HuH-7 (cell line): ENCODE measurements at places on chromosomes 7 and 10.

DNA sequence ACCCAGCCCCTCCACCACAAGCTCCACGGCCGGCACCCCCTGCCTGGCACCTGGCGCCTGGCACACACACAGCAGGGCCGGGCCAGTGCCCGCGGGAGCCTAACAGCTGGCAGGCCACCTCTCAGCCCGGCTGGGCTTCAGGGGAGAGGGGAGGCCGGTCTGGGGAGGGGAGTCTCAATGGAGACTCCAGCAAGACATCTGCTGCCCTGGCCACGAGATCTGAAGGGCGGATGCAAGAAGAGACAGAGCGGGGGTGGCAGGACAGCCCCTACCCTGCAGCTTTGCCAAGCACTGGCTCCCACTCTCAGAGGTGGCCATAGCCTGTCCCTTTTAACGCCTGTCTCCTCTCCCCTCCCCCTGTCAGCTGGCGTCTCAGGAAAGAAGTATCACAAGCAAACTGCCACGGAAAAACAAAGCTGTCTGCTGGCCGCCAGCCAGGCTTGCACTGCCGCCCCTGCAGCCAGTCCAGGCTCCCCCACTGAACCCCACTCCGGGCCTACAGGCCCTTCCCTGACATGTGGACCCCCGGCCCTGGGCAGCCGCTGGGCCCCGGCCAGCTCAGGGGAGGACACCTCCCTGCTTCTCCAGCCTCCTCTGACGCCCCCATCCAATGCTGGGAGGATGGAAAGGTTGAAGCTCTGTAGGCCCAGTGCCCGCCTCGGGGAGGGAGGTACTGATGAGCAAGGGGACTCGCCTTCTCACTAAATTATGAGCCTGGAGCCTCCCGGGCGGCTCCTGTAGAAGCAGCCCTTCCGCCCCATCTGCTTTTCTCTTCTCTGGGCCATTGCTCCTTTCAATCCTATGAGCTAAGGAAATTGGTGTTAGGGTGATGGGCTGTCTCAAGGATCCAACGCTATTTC is 178.4 kb downstream of the ARHGAP12 start:
- no peak for DNase-seq

- DNase-seq = no peak
Measured at GRCh38 chr10:92464364-92464763, 109.5 kb downstream of the IDE start.

DNA sequence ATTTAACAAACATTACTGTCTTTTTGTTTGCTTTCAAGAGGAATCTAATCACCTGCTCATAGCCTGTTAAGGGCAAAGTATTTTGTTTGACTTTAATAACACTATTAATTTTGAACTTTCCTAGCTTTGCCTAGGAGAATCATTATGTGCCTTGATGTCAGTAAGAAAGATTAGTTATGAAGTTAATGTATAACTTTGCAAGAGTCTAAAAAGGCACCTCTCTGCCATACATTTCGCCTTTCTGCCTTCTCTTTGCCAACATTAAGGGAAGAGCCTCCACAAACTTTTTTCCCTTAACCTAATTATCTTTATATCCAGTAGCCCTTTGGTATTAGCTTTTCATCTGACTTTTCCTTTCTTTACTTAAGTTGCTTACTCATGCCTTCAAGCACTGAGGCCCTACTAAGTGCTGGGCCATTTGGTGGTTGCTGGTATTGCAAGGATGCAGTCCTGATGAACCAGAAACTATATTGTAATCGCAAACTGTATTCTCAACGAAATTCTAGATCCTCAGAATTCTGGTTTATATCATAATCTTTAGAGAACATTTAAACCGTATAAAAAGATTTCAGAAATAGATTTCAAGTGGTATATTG is 108.5 kb downstream of the SND1 start:
- DNase-seq = no peak

- DNase-seq = no peak
Measured at GRCh38 chr10:22617051-22617450, 97.3 kb downstream of the PIP4K2A start.

- DNase-seq = no peak
Measured at GRCh38 chr7:158252837-158253669, 334.6 kb downstream of the PTPRN2 start.

DNA sequence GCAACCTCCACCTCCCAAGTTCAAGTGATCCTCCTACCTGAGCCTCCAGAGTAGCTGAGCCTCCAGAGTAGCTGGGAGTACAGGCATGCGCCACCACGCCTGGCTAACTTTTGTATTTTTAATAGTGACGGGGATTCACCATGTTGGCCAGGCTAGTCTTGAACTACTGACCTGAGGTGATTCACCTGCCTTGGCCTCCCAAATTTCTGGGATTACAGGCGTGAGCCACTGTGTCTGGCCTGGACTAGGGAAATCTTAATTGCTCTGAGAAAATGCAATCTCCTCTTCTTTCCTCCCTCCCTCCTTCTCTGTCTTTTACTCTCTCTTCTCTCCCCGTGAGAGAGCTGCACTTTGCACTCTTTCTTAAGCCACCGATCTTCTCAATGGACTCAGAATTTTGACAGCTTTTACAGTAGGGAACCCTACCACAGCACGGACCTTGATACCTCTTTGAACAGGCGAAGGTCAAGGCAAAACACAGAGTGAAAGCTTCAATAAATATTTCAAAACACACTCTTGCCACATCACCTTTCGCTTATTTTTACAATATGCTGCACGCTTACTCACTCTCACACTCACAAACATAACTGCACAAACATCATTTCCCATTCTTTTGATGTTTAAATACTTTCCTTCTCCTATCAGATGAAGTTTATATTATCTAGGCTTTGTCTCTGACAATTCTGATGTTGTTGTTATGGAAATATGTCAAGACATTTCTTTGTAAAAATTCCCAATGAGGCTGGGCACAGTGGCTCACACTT is 173.4 kb upstream of the NRP1 start:
- peak; percentile 49 for DNase-seq

GRCh38 chr7:137925754-137926153 is 76.1 kb downstream of the CREB3L2 start:
- no peak for DNase-seq

DNA sequence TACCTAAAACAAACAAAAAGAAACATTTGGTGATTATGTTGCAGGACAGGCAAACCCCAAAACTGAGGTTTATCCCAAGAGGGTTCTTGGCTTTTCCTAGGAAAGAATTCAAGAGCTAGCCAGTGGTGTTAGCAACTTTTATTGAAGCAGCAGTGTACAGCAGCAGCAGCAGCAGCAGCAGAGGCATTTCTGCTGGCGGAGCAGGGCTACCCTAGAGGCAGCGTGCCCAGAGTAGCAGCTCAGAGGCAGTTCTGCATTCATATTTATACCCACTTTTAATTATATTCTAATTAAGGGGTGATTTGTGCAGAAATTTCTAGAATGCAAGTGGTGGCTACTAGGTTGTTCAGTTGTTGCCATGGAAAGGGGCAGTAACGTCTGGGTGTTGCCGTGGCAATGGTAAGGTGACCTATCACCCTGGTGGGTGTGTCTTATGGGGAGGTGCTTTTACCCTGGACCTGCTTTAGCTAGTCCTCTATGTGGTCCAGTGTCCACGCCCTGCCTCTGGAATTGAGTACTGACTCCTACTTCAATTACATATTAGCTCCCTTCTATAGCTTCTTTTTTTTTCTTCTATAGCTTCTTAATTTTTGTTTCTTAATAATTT is 53.9 kb downstream of the VCL start:
- DNase-seq = no peak

DNA sequence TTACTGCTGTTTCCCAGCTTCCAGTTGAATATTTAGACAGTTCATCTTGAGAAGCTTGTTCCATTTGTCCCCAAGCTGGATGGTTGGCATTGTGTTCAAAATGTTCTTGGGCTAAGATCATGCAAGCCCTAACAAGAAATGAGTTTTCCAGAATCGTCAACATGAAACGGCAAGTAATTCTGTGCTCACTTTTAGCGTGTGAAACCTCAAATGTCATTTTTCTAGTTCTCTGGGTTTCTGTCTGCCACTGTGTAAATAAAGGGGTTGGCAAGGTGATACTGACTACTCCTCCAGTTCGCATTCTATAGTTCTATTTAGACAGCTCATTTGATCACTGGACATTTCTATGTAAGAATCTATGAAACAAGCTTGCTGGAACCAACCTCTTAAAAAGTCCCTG is 194.0 kb downstream of the AHR start:
- DNase-seq = no peak

DNA sequence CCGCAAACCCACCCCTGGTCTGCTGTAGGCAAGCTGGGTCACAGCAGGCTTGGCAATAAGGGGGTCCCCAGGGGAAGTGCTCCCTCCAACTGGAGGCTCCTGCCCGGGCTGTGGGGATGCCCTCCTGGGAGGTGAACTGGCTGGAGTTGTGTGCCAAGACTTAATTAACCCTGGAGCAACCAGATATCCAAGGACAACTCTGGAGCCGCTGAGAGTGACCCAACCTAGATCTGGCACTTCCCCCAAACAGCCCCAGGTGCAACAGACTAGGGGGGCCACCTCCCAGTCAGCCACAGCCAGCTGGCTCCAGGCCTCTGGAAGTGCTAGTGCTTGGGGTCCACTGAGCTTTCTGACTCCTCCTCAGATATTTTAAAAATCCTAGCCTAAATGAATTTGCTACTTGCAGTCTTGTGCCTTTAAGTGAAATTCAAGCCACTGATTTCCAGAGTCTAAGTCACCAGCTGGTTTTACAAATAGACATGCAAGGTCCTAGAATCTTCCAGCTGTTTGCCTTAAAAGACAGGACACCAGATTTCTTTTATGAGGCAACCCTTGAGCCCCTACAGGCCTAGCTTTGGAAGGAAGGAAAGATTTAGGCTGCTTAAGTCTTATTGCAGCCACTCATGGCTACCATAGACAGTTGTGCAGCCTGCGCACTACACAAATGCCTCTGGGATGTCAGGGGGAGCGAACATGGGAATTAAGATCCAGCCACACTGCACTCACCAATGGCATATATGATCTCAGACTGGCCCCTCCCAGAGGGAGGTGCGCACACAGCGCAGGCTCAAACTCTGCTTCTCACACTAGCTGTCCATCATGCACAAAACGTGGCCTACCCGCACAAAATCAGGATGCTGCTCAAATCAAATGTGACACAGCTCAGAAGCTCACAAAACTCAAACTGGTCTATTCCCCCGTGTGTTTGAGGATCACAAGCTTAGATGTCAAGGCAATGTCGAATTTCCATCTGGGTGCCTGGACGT is 42.6 kb upstream of the MYL10 start:
- no peak for DNase-seq

GRCh38 chr10:48555310-48556042 is 49.4 kb downstream of the ARHGAP22 start:
- DNase-seq = no peak

- no peak for DNase-seq
Measured at GRCh38 chr10:73086816-73087215, 9.8 kb downstream of the P4HA1 start.

DNA sequence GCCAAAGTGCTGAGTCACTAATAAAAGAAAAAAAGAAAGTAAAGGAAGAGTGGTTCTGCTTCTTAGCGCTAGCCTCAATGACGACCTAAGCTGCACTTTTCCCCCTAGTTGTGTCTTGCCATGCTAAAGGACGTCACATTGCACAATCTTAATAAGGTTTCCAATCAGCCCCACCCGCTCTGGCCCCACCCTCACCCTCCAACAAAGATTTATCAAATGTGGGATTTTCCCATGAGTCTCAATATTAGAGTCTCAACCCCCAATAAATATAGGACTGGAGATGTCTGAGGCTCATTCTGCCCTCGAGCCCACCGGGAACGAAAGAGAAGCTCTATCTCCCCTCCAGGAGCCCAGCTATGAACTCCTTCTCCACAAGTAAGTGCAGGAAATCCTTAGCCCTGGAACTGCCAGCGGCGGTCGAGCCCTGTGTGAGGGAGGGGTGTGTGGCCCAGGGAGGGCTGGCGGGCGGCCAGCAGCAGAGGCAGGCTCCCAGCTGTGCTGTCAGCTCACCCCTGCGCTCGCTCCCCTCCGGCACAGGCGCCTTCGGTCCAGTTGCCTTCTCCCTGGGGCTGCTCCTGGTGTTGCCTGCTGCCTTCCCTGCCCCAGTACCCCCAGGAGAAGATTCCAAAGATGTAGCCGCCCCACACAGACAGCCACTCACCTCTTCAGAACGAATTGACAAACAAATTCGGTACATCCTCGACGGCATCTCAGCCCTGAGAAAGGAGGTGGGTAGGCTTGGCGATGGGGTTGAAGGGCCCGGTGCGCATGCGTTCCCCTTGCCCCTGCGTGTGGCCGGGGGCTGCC is at the start of gene IL6:
TSS of gene IL6 (plus strand) at position 294 of the 807 bp plus-strand sequence. CDS start at position 357, 63 bp downstream.
- no peak for DNase-seq

GRCh38 chr7:84790882-84791281 is 396.0 kb downstream of the SEMA3D start:
- no peak for DNase-seq
